ENCODE measurements at places on chromosomes 12 and 14. TPM values are rescaled to one million over a fixed set of nuclear protein-coding genes. Genes with fewer than 3 reads are reported as not detected.

C1S gene
- total RNA-seq = 107 TPM

TAS2R7 gene
- not detected for total RNA-seq

NKX2-1 gene
- not detected for total RNA-seq

CCDC177 gene
- not detected for total RNA-seq

SMIM41 gene
- total RNA-seq = 0.15 TPM

KLHL33 gene
- 0.23 TPM for total RNA-seq

NTN4 gene
- total RNA-seq = 234 TPM

All from smooth muscle cell of the coronary artery (primary cell).